ENCODE measurements at places on chromosomes 12 and 14. TPM values are rescaled to one million over a fixed set of nuclear protein-coding genes. Genes with fewer than 3 reads are reported as not detected.
A peak's percentile ranks its signal among the peaks of the same experiment; 100 is the strongest.

DNA sequence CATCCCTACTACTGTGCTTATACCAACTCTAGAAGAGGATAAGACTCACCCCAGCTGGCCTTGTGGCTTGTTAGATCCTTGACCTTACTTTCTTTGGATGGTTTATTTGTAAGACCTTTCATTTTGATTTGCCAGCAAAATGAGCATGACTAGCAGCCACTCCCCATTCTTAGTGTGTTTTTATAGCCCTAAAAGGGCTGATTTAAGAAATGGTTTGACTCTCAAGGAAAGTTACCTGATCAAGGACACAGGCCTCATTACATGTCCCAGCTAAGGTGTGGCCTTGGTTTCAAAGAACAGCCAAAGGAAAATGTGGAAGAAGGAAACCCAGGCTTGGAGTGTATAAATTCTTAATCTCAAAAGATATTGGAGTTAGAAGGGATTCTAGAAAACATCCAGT, 41.4 kb downstream of the SLC17A8 start:
- H3K4me1 ChIP-seq, result no peaks in the 10 kb centered on the region
- H3K27me3 ChIP-seq, result no peaks in the 10 kb centered on the region
- DNase-seq, result no peak
- H3K36me3 ChIP-seq, result no peaks in the 10 kb centered on the region

GRCh38 chr12:116880817-116881324, 370 bp downstream of the HRK start:
- no peaks in the 10 kb centered on the region for H3K36me3 ChIP-seq
- H3K27ac ChIP-seq, result no peak overlapping the region
- H3K27me3 ChIP-seq, result peaks cover 94% of the 10 kb centered on the region
- peaks cover 41% of the 10 kb centered on the region for H3K4me1 ChIP-seq
- peak; percentile 75 for DNase-seq
- peak overlapping the region; percentile 63 for H3K4me3 ChIP-seq

DNA sequence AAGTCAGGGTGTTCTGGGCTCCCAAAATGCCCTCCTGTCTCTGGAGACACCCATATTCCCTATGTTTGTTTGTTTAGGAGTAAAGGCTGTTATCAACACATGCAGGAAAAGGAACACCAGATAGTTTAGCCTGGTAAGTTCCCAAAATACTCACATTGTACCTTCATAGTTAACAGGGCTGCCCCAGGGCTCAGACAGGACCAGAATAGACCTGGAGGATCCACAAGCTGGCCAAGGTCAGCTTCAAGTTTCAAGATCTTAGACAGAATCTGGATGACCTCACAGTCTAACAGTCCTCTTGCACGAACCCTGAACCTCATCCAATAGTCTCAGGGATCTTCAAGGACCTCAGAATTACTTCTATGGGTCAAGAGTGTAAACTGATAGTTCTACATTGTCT, 18.1 kb upstream of the HSP90B1 start:
- no peak overlapping the region for H3K4me3 ChIP-seq
- H3K27me3 ChIP-seq, result no peaks in the 10 kb centered on the region
- DNase-seq, result no peak
- H3K27ac ChIP-seq, result no peak overlapping the region
- no peaks in the 10 kb centered on the region for H3K36me3 ChIP-seq

GRCh38 chr14:49294621-49295148, 291.5 kb downstream of the RPS29 start:
- H3K4me3 ChIP-seq, result no peak overlapping the region
- no peaks in the 10 kb centered on the region for H3K36me3 ChIP-seq
- DNase-seq, result peak; percentile 23
- H3K27me3 ChIP-seq, result no peaks in the 10 kb centered on the region
- no peak overlapping the region for H3K27ac ChIP-seq
- H3K4me1 ChIP-seq, result peaks cover 4% of the 10 kb centered on the region

DNA sequence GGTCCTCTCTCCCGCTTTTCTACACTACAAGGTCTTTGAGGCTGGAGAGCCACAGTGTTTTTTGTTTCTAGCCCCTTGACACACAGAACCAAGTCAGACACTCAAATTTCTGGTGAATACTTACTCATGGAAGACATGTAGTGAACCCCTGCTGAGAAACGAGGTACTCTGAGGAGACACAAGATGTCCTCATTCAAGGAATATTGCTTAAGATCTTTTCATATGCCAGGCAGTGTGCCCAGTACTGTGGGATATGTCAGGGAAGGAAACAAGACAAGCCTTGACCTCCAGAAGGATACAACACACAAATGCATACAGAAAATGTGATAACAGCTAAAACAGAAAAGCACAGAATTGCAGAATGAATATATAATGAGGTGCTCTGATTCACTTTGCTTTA, 75.9 kb downstream of the TMTC1 start:
- peaks cover 21% of the 10 kb centered on the region for H3K4me1 ChIP-seq
- no peaks in the 10 kb centered on the region for H3K27me3 ChIP-seq
- DNase-seq, result no peak
- no peaks in the 10 kb centered on the region for H3K36me3 ChIP-seq

- H3K4me1 ChIP-seq, result peaks cover 14% of the 10 kb centered on the region
- no peak for DNase-seq
- peaks cover 48% of the 10 kb centered on the region for H3K36me3 ChIP-seq
- peak overlapping the region; percentile 2 for H3K27ac ChIP-seq
These were observed 6.8 kb downstream of the SRSF5 start for GRCh38 chr14:69773571-69774276.

- H3K27me3 ChIP-seq, result no peaks in the 10 kb centered on the region
- no peak overlapping the region for H3K27ac ChIP-seq
- H3K36me3 ChIP-seq, result no peaks in the 10 kb centered on the region
- no peak for DNase-seq
- no peak overlapping the region for H3K4me3 ChIP-seq
These were observed 461.7 kb downstream of the GXYLT1 start for GRCh38 chr12:41683023-41683422.

DNA sequence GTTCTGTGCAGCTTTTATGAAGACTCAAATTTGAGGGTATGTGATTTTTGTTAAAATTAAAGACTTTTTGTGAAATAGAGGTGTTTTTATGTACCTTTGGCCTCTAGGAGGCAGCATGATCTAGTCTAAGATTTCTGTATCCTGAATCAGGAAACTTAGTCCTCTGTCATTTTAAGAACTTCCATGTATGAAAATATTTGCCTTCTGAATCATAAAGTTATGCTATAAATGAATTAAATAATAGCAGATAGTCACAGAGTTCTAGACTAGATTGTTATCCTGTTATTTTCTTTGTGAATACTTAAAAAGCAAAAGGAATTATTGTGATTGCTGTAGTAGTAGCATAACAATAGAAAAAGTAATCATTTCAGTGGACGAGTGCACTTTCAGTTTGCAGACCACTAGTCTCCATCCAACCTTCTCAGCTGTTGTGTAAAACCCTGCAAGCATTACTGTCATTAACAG, 56.3 kb downstream of the FGD4 start:
- H3K4me3 ChIP-seq, result peak overlapping the region; percentile 39
- DNase-seq, result peak; percentile 72
- H3K4me1 ChIP-seq, result peaks cover 56% of the 10 kb centered on the region
- H3K27ac ChIP-seq, result peak overlapping the region; percentile 96

DNA sequence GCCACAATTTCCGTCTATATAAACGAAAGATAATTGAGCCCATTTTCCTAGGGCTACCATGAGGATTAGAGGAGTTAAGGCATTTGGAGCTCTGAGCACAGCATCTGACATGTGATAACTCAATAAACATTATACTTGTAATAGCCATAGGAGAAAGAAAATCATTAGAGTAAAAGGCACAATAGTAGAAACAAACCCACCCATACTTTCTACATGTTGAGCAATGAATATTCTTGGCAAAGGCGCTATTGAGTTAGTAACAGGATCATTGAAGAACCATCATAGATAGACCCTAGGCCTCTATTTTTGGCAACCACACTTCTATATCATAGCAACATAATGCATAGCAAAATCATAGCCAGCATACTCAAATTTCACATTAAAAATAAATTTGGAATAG, 664.1 kb downstream of the NOVA1 start:
- no peaks in the 10 kb centered on the region for H3K36me3 ChIP-seq
- H3K4me1 ChIP-seq, result no peaks in the 10 kb centered on the region
- H3K27me3 ChIP-seq, result no peaks in the 10 kb centered on the region
- no peak overlapping the region for H3K27ac ChIP-seq
- no peak for DNase-seq

DNA sequence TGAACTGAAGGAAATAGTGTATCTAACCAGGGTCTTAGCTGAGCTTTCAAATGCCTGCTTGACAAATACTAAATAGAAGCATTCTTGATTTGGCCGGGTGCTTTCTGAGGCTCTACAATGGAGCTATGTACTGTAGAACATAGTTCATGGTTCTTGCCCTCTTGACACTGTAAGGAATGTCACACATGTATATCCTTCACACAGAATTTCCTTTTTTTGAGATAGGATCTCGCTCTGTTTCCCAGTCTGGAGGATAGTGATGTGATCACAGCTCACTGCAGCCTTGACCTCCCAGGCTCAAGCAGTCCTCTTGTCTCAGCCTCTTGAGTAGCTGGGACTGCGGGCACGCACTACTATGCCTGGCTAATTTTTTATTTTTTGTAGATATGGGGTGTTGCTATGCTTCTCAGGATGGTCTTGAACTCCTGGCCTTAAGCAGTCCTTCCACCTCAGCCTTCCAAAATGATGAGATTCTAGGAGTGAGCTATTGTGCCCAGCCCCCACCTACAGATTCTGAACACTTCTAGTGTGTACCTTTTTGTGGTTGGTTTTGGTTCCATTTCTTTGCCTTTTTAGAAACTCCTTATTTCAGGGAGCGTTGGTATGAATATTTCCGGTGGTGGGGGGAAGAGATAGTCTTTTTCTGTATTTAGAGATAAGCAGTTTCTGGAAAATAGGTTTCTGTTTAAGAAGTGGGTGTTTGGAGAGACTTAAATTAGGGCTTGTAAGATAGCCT, 4.2 kb downstream of the MLXIP start:
- peaks cover 19% of the 10 kb centered on the region for H3K4me1 ChIP-seq
- H3K36me3 ChIP-seq, result no peaks in the 10 kb centered on the region
- no peak overlapping the region for H3K4me3 ChIP-seq
- no peak overlapping the region for H3K27ac ChIP-seq
- H3K27me3 ChIP-seq, result peaks cover 57% of the 10 kb centered on the region
- no peak for DNase-seq

GRCh38 chr12:32566663-32567295, 112.3 kb upstream of the DNM1L start:
- no peak overlapping the region for H3K27ac ChIP-seq
- peaks cover 37% of the 10 kb centered on the region for H3K4me1 ChIP-seq
- DNase-seq, result no peak
- no peaks in the 10 kb centered on the region for H3K27me3 ChIP-seq
- H3K36me3 ChIP-seq, result peaks cover 12% of the 10 kb centered on the region

DNA sequence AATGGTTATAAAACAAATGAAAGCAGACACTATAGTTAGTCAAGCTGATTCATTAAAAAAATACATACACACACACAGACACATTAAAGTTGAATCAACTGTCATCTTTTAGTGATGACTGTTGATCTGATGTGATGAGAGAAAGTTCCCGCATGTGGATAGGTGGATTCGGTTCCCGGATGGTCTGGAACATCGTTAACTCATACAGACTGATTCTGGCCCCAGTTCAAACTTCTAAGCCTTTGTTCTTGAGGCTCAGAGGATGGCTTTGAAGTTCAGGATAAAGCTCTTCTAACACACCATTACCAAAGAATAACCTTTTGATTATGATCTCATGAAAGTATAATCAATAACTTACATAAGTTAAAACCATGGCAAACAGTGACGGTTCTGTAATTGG, 27.5 kb downstream of the WIF1 start:
- no peak overlapping the region for H3K27ac ChIP-seq
- no peak for DNase-seq
- no peaks in the 10 kb centered on the region for H3K36me3 ChIP-seq

GRCh38 chr12:75844049-75844770, 187.4 kb downstream of the PHLDA1 start:
- H3K27ac ChIP-seq, result no peak overlapping the region
- H3K4me3 ChIP-seq, result no peak overlapping the region
- H3K4me1 ChIP-seq, result no peaks in the 10 kb centered on the region
- H3K27me3 ChIP-seq, result no peaks in the 10 kb centered on the region
- no peaks in the 10 kb centered on the region for H3K36me3 ChIP-seq
- DNase-seq, result no peak

DNA sequence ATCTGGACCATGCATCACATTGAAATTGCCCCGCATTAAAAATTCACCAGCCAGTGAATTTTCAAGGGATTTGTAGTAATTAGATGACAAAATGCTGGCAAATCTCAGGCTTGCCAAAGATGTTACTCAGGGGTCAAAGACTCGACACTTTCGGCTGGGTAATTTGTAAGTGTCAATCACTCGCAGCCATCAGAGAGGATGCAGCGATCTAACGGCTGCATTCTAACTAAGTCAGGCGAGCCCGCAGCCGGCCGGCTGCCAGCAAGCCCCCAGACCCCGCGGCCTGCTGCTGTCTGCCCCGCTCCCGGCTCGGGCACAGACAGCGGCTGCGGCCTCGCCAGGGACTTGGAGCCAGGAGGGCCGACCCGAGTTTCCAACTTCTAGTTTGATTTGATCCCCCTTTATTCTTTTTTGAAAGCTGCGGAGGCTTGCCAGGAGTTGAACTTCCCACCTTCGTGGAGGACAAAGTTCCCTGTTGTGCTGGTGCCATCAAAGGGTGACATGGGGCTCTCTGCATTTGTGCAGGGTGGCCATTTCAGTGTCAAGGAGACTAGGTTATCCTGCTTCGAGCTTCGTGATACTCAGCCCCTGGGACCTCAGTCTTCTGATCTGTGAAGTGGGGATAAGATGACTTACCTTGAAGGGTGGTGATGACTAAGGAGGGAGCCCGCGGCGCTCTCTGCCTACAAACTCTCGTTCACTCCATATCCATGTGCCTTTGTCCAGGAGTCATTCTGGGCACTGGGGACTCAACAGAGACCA, 169.9 kb downstream of the RBM19 start:
- no peak overlapping the region for H3K27ac ChIP-seq
- H3K4me3 ChIP-seq, result no peak overlapping the region
- no peaks in the 10 kb centered on the region for H3K36me3 ChIP-seq
- no peaks in the 10 kb centered on the region for H3K27me3 ChIP-seq
- no peak for DNase-seq
- H3K4me1 ChIP-seq, result peaks cover 9% of the 10 kb centered on the region

DNA sequence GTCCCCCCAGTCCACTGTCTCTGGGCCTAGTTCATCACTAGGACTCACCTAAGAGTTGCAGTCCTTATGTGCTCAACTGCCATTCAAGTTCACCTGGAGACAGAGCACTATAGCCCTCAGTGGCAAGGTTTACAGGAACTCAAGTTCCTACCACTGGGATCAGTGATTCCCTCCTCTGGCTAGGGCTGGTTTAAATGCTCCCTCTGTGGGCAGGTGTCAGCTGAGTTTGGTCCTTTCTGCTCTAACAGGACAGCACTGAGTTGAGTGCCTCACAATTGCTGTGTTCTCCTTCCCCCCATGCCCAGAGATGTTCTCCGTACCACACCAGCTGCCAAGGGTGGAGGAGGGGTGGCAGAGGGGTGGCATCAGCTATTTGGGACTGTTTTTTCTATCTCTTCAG, 20.8 kb upstream of the SAV1 start:
- H3K4me3 ChIP-seq, result no peak overlapping the region
- H3K36me3 ChIP-seq, result no peaks in the 10 kb centered on the region
- DNase-seq, result no peak
- no peaks in the 10 kb centered on the region for H3K4me1 ChIP-seq

GRCh38 chr12:14935031-14935430, 3.3 kb downstream of the ERP27 start:
- H3K36me3 ChIP-seq, result no peaks in the 10 kb centered on the region
- no peaks in the 10 kb centered on the region for H3K27me3 ChIP-seq
- no peak overlapping the region for H3K27ac ChIP-seq
- DNase-seq, result no peak
- H3K4me3 ChIP-seq, result no peak overlapping the region

Gene TEAD4
- 22.5 TPM for total RNA-seq

Gene FGF23
- 0.58 TPM for total RNA-seq

Gene C12orf42
- total RNA-seq, result 1.1 TPM

Gene ARHGDIB
- not detected for total RNA-seq
